ENCODE measurements at places on chromosomes 1 and 21.

DNA sequence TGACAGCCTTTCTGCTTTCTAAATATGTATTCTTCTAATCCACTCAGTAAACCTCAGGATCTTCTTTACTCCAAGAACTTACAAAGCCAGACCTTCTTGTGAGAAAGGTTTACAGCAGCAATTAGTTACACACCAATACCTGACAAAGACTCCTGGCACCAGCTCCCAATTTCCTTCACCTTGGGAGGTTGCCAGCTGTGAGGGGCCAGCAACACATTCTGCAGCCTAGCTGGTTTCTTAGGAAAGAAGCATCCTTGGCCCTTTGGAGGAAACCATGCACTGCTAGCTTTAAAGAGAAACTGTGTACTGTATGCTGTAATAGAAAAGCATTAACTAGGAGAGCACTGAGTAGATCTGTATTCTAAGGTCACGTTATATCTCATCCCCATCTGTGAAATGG lies 10.8 kb downstream of the FYB2 start:
- DNase-seq: no peak

- no peak for DNase-seq
Measured at GRCh38 chr21:36852864-36853263, 113.6 kb downstream of the HLCS start.

DNA sequence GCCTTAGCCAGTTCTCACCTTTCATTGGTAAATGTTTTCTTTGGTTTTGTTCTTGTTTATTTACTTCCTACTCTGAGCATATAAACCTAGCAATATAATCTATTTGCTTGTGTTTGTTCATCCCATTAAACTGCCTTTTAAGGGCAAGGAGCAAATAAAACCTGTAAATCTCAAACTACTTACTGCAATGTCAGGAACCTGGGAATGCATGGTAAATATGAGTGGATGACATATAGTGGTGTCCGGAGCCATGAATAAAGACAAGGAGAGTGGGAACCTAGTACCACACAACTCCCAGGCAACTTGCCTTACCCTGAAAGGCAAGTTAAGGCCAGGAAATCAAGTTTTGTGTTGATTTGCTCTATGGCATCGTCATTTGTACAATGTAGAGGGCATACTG lies 1133.7 kb upstream of the NCAM2 start:
- DNase-seq: no peak

DNA sequence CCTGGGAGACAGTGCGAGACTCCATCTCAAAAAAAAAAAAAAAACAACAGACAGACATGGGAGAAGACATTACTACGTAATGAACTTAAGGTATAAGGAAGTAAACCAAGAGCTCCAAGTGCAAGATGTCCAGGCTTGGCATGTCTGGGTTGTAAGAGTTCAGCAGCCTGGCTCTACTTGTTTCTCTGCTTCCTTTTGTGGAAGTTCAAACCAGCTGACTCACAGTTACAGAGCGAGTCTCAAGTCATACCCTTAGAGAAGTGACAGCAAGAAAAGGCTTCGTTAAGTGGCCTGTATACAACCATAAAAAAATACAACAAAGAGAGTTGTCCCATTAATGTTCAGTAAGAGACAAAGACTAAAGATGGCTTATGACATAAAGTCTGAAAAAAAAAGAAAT lies 1.3 kb downstream of the RIT1 start:
- DNase-seq: no peak

DNA sequence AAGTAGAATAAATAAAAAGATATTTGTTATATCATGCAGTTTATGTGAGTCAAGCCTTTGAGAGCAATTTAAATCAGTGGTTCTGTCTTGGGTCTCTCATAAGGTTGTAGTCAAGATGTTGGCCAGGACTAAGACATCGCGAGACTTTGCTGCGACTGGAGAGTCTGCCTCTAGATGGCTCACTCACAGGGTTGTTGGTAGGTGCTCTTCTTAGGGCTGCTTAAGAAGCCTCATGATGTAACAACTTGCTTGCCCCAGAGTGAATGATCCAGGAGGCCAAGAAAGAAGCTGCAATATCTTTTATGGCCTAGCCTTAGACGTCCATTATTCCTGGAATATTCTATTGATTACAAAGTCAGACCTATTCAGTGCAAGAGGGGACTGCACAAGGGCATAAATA lies 73.1 kb upstream of the CACHD1 start:
- no peak for DNase-seq

- DNase-seq: no peak
Measured at GRCh38 chr21:10641107-10641506, 119.7 kb downstream of the TPTE start.

GRCh38 chr21:43191971-43192370 lies 23.2 kb downstream of the CRYAA start:
- DNase-seq: no peak

DNA sequence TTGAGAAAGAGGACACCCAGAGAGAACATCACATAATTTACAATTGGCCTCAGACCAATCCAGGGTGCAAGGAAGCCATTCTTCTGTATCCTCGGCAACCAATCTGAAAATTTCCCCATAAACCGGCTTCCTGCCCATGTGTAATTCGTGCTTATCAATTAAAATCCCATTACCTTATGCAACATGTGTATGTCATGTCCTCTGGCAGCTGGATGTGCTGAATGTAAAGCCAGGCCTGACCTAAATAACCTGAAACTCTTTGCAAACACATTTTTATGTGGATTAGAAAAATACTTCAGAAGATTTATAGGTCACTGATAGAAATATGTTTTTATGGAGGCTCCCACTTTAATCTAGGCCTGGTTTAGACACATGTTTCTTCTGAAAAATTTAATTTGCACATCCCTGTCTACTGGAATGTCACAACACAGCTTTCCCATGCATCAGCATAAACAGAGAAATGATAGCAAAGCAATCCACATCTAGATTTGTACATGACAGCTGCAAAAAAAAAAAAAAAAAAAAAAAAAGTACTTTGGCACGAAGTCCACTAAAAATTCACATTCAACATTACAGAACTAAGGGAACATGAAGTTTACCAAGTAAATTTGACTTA lies 69.4 kb upstream of the SAMSN1 start:
- no peak for DNase-seq

- DNase-seq: no peak
Measured at GRCh38 chr1:237031480-237031879, 10.5 kb upstream of the RYR2 start.

DNA sequence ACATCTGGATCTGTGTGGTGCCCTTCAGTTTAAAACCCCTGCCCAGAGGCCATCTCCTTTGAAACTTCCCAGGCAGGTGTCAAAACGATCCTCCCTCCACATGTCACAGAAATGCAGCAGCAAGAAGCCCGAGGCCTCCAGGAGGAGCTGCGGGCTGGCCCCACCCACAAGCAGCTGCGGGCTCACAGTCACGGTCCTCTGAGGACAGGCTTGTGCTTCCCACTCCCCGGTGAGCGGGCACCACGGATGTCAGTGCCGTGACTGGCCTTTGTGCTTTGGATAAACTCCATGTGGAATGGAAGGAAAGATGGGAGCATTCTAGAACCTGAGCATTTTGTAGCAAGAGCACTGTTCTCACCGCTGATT lies 65.8 kb downstream of the SIK1 start:
- DNase-seq: no peak

DNA sequence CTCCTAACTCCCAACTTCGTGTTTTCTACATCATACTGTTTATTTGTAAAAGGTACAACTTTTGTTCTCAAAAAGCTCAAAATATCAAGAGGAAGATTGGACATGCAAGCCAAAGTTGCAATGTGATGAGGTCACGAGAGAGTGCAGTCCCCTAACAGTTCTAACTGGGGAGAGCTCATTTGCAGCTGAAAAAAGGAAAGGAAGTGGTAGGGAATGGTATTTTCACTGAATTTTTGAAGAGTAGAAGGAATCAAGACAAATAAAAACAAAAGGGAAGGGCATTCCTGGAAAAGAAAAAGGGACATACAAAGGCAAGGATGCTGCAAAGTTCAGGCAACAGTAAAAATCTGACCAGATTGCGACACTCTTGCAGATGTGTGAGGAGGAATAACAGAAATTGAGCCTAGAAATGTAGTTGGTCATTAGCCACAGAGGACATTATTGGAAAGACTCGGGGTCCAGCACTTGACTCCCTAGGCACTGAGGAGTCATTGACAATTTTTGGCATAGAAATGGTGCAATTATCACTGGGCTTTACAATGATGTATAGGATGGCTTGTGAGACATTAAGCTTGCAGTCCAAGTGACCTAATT lies 67.9 kb downstream of the TBX15 start:
- DNase-seq: no peak

- DNase-seq: no peak
Measured at GRCh38 chr1:235442788-235443429, 61.3 kb downstream of the B3GALNT2 start.

DNA sequence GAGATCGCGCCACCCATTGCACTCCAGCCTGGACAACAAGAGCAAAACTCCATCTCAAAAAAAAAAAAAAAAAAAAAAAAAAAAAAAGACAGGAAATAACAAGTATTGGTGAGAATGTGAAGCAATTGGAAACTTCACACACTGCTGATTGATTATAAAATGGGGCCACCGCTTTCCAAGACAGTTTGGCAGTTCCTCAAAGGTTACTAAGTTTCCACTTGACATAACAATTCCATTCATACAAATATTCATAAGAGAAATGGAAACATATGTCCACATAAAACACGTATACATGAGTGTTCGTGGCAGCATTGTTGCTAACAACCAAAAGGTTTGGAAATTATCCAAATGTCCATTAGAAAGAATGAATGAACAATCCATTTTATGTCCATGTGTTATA lies 26.3 kb downstream of the USP24 start:
- no peak for DNase-seq

Measured in NCI-H524 treated with DMSO at 0.1 percent for 48 hours (cell line).